Muscle of back (tissue), 13 donors: ENCODE measurements at places on chromosomes 7 and 10.

- no peak for DNase-seq
These were observed 108.7 kb downstream of the RAPGEF5 start for GRCh38 chr7:22248111-22248809.

DNA sequence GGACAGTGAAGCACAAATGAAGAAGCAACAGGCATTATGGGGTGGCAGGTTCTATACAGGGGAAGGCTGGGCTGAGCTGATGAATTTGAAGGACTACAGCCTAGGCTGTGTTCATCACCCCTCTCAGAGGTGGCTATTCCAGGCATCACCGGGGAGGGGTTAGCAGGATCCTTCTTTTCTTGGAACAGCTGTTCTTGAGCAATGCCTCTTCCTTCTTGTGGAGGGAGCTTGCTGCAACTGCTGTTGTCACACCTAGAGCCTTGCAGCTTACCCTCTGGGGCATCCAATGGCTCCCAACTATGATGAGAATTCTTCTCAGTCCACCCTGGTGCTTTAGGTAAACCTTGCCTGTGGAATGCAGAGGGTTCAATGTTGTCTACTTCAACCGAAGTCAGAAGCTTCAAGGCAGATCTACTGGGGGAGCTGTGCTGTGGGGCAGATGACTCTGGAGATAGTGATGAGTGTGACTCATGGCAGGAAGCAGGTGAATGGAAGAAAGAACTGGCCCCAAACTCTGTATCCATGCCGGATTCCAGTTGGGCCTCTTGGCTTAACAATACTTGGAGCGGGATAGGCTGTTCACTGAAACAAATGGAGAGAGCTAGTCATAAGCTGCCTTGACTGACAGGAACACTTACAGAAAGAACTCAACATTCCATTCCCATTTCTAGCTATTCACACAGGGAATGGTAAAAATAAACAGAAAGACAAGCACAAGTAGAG is 21.5 kb upstream of the PPP3CB start:
- DNase-seq: no peak

DNA sequence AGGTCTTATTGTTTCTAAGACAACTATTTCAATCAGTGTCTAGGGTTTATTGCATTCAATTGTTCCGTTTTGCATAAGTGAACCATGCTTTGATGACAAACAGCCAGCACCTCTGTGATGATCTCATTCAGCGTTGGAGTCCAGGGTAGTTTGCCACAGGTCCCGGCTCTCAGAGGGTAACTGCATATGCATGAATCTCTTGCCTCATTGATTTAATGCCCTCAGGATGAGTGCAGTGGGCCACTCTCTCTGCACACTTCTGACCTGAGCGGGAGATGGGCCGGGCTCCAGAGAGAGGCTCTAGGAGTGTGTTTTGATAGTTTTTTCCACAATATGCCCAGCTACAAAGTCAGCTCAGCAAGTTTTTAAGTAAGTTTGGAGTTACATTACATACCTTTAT is 83.9 kb downstream of the HECW1 start:
- no peak for DNase-seq

- DNase-seq: no peak
These were observed 246.4 kb downstream of the EMX2 start for GRCh38 chr10:117788911-117789310.

DNA sequence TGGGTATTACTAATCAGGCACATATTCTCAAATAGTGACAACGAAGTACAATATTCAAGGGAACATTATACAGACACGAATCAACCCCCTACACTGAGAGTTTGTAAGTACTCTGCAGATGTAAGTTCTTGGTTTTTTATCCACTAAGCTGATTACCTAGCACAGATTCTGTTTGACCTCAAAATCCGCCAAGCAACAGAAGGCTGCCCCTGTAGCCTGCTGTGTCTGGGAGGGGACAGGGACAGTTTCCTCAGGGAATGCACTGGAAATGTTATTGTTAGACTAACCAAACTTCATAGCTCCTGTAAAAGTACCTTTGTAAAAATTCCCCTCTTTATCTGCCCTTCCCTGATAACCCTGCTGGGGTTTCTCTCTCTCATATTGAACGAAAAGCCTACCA is 45.2 kb upstream of the ZRANB1 start:
- no peak for DNase-seq

DNA sequence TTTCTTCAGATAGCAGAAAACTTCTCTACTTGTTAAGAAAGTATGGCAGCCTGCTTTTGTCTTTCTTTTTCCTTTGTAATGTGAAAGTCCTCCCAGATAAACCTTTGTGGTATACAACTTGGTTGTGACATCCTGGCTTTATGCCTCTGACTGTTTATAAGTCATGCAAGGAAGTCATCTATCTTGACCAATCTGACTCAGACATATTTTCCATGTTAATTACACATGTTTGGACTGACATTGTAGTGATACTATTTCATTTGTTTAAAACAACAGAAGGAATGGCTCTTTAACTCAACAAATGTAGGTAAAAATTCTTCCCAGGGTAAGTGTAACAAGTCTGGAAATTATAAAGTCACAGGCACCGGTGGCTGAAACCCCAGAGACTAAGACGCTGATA is 341.6 kb upstream of the MEOX2 start:
- DNase-seq: no peak

DNA sequence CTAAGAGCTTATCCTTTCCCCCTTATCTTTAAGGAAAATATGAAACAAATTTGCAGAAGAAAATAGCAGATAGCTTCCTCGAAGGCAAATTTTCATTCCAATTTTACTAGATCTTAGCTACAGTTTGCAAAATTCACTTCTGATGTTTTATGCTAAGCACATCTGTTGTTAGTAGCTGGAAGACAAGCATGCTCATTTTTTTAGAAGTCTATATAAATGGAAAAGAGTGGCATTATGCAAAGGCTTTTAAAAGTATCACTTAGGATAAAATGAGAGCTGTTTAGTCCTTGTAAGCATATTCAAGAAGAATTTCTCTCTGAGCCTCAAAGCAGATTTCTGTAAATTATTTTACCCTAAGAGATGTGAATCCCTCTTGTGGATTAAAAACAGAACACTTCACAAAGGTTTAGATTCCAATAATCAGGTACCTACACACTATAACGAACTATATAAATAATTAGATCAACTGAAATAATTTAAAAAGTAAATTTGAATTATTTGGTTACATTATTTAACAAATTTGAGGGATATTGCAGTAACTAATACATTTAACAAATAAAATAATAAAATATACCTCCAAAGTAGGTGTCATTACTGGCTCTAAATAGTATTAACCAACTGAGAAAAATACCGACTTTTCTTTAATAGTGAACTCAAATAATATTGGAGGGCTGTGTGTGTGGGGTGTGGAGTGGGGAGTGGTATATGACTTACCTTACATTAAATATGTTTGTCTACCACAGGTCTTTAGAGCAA is 307.1 kb downstream of the SEMA3D start:
- DNase-seq: no peak

DNA sequence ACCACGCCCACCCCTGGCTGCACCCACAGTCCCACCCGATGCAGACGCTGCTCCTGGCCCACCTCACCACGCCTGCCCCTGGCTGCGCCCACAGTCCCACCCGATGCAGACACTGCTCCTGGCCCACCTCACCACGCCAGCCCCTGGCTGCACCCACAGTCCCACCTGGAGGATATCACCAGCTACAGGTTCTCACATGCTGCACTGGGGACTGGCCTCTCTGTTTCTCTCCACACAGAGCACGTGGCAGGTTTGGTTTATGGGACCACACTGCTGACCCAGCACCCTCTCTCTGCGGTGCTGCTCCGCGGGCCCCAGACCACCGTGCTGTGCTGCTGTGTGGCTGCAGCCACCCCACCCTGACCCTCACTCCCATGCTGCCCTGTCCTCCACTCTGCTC is 120.9 kb downstream of the VIPR2 start:
- no peak for DNase-seq

- DNase-seq: no peak
These were observed 478.9 kb downstream of the PTPRN2 start for GRCh38 chr7:158108646-158109293.

- DNase-seq: no peak
These were observed 8.0 kb downstream of the RASSF4 start for GRCh38 chr10:44967616-44968015.

DNA sequence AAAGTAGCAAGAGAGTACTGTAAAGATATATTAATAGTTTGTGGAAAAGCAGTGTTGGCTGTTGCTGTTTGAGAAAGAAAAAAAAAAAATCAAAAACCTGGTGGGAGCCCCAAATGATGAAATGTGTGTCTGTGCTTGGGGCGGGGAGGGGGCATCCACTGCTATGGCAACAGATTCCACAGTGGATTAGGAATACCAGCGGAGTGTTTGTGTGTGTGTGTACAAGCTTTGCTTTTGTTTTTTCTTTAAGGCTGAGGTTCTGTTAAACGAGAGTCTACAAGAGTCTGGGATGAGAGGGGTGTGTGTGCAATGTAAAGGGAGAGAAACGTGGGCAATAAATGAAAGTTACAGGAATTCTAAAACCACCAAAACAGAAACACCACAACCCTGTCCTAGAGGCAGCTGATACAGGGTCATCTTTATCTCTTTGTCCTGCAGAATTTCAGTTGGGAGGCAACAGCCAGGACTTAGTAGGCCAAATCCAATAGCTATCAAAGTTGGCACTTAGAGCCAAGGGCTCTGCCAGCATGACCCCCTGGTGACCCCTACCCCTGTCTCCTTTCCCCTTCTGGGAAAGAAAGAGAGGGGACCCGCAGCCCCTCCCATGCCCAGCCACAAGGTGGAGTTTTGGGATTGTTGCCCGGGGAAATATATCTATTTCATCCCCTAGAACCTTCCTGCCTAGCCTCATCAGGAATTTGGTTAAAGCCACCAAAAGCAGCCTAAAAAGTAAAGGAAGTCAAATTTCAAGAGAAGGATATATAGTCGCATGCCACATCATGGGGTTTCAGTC is 85.4 kb downstream of the OSBPL3 start:
- no peak for DNase-seq

- DNase-seq: no peak
These were observed 14.6 kb upstream of the C10orf71 start for GRCh38 chr10:49284356-49284755.

GRCh38 chr10:60989400-60989876 is 45.5 kb upstream of the RHOBTB1 start:
- DNase-seq: no peak

- DNase-seq: no peak
These were observed 24.0 kb upstream of the SH3PXD2A start for GRCh38 chr10:103879409-103879808.

DNA sequence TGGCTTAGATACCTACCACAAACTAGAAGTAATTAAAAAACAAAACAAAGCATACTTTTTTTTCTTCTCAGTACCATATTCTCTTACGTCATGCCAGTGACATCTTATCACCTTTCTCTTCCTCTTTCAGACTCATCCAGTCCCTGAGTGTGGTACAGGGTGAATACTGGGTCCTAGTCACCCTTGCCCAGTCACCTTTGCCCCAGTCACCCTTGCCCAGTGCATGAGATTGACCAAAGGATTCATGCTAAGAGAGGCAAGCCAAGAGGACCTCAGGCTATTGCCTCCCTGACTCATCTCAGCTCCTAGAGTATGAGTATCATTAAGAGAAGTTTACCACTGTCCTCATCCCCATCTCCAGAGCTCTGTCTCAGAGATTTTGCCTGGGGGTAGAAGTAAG is 10.0 kb upstream of the TSPAN12 start:
- DNase-seq: no peak

DNA sequence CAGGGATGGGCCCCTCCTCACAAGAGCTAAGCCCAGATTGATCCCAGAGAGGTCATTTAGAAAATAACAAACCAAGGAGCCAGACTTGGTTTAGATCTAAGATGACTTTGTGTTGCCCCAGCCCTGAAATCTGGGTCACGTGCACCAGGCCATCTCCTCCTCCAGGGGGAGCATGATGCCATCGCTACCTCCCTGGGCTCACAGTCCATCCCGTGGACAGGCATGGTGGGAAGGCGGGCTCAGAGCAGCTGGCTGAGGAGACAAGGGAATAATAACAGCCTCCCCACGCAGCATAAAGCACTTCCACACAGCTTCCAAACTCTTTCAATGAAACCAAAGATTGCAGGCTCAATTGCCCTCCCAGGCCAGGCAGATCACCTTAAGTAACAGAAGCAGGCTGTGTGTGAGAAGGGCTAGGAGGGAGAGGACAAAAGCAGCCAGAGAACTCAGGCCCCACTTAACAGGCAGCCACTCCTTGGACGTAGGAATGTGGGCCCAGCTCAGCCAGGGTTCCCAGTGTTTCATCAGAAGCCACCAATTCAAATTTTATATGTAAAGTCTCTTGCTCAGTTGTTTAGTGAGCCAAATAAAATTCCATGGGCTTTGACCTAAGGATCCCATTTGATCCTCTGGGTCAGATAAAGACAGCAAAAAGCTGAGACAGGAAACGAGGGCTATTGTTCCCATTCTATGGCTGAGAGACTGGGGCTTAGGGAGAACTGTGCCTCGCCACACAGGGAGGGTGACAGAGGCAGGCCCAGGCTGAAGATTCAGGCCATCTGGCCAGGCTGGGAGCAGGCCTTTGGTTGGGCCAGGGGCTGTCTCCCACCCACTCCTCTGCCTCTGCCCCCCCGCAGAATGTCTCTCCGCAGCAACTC is 100.2 kb downstream of the COL13A1 start:
- peak; percentile 50 for DNase-seq
